ENCODE measurements at places on chromosomes 13 and 19.
A peak's percentile ranks its signal among the peaks of the same experiment; 100 is the strongest.

DNA sequence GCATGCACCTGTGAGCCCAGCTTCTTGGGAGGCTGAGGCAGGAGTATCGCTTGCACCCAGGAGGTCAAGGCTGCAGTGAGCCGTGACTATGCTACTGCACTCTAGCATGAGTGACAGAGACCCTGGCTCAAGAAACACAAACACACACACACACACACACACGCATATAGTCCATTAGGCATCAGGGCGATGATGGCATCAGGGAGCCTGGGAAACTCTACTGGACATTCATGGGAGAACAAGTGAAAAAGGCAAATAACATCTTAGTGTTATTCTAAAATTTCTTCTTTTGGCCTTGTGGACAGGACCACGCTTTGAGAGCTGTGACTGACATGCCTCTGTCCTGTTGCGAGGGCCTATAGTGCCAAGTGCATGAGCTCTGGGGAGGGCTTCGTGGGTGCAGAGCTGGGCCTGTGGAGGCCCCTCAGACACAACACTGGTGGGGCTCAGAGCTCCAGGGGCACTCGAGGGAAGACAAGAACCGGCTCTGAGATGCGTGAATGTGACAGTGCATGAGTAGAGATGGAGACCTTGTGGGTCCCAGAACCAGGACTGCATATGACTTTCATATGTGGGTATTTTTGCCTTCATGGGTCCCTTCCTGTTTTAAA, 8.0 kb upstream of the USF2 start:
- DNase-seq, result no peak

- peak; percentile 54 for DNase-seq
These were observed 8.2 kb upstream of the NFIC start for GRCh38 chr19:3357992-3358688.

DNA sequence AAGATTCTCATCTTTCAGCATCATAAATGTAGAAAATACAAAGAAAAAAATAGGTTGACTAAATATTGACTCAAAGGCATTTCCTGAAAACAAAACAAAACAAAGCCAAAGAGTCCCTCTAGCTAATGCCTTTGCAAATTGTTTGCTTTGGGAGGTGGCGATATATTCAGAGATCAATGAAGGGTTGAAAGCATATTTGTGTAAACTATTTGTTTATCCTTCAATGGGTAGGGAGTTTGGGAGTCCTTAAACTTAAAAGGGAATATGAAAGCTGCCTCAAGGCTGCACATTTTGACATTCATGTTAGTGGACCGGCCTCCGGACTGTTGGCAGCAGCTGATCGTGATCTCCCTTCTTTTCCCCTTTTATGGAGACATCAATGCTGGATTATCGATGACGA, 257.5 kb downstream of the ITGBL1 start:
- no peak for DNase-seq

GRCh38 chr13:28751175-28751960, 32.6 kb upstream of the SLC46A3 start:
- DNase-seq, result no peak

DNA sequence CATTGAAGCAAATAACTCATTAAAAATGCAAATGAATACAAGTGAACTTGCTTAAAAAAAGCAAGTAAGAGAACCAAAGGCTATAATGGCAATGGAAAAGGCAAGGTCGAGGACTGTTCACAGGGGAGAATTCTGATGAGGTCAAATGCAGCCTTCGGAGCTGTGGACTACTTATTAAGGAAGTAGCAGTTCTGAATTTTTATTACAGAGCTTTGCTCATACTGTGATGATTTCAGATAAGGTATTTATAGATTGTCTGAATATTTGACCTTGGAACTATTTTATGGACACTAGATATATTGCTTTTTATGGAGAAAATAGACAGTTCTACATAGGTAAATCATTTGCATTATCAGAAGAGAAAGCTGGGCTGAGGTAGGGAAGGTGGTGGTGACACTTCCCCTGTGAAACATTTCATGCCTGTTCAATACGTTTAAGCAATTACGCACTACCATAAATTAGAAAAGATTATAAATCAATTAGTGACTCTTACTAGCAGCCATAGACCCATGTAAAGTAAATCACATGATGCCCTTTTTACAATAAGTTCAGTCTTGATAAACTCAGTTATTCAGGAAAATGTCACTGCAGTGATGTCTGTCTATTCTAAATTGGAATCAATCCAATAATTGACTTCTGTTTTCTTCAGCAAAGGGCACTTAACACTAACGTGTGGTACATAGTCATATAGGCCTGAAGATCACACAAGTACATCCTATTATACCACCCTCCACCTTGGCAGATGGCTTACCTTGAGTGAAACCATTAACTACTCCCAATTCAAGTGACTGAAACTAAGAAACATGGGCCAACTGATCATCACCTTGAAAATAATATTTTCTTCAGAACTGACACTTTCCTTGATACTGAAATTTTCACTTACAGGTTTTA, 260.0 kb downstream of the KLF12 start:
- peak; percentile 46 for DNase-seq

DNA sequence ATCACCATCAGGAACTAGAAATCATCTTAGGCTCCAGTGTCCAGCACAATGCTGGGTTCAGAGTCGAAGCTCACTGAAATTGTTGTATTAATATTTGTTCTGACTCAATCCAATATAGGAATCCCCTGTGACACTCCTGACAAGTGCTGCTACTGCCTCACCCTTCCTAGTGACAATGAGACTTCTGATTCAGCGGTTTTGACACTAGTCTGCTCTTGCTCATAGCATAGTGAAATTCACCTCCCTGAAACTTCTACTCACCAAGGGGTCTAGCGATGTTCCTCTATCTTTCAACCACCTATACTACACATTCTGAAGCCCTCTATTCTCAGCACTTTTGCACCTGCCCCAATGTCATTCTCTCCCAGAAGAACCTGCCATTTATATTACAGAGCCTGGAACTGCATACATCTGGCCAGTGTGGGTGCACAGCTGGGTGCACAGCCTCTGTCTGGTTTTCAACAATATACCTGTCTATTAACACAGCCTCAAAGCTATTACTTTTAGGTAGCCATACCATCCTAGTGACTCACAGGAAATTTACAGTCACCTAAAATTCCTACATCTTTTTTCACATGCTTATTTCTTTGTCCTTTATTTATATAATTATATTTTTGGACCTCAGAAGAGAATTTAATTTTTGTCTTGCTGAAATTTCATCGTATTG, 88.3 kb downstream of the DOCK9 start:
- DNase-seq, result no peak

DNA sequence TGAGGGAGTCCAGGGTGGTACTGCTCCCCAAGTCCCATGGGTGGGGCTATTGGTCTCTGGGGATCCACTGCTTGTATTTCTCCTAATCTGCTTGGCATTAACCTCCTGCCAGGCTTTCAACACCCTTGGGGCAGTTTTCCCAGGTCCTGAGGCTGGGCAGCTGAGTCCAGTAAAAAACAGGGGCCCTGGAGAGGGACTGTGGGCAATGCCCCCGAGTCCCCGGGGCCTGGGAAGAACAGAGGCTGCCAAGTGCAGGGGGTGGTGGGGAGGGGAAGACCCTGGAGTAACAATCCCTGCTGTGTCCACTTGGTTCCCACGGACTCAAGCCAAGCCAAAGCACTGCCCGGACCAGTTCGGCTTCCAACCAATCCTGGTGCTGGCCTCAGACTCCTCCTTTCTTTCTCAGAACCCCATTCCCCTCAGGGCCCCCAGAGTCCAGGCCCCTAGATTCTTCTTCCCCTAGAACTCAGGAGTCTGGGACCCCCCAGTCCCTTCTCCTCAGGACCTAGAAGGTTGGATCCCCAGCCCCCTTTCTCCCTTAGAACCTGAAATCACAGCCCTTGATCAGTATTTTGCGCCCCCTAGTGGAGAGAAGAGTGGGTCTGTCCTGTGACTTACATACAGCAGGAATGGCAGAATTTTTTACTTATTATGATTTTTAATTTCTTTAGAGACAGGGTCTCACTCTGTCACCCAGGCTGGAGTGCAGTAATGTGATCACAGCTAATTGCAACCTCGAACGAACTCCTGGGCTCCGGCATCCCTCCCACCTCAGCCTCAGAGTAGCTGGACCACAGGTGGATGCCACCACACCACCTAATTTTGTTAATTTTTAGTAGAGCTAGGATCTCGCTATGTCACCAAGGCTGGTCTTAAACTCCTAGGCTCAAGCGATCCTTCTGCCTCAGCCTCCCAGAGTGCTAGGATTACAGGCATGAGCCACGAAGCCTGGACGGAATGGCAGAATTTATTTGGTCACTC, 3.7 kb upstream of the CLPTM1 start:
- DNase-seq, result peak; percentile 93

DNA sequence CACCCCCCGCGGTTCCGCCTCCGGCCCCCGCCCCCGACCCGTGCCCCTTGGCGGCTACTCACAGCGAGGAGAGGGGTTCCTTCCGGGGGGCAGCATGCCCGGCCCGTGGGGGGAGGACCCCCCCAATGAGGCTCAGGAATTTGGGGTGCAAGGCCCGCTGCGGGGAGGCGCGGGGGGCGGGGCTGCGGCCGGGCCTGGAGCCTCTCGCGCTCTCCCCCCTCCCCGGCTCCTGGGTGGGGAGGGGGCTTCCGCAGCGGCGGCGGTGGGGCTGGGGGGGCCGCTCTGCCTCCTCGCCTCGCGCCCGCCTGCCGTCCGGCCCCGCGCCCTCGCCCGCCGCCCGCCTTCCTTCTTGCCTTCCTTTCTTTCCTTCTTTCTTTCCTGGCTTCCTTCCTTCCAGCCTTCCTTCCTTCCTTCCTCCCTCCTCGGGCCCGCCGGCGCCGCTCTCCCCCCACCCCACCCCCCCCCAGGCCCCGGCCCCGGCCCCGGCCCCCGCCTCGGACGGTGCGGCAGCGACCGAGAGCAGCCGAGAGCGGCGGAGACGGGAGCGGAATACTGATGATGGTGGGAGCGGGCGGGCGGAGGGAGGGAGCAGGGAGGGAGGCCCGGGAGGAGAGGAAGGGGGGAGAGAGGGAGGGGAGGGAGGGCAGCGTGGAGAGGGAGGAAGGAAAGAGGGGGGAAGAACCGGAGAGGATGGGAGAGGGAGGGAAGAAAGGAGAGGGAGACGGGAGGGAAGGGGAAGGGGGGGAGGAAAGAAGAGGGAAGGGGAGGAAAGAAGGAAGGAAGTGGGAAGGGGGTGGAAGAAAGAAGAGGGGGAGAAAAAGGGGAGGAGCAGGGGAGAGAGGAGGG, at the start of gene LRRC4B:
TSS of gene LRRC4B (minus strand) at position 554 of the 846 bp plus-strand sequence. CDS start 19,597 bp downstream, outside the sequence.
- DNase-seq, result no peak

DNA sequence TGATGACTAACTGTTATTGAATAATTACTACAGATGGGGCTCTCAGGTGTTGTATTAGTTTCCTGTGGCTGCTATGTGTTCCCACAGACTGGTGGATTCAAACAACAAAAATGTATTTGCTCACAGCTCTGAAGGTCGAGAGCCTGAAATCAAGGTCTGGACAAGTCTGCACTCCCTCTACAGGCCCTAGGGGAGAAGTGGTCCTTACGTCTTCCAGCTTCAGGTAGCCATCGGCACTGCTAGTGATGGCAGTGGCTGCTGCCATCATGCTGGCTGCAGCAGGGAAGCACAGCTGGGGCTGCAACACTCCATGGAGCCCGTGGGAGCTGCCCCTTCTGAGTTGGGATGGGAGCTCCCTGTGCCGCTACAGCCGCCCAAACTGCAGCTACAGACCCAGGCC, 1.9 kb downstream of the TEX26 start:
- no peak for DNase-seq

DNA sequence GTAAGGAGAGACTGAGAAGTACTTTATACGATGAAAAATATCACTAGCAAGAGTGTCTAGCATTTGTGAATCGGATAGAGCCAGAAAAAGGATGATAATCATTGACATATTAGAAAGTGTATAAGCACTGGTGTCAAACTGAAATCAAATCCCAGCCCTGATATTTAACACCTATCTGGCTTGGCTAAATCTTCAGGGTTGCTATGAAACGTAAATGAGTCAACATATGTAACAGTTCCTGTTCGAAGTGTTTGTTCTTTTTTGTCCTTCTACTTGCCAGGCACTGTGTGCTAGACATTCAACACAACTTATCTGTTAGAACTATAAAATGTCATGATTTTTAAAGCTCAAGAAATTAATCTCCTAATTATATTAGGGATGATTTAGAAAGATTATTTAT, 40.8 kb downstream of the SERPINE3 start:
- no peak for DNase-seq

GRCh38 chr13:81295177-81295576, 954.3 kb upstream of the SPRY2 start:
- DNase-seq, result no peak

- DNase-seq, result no peak
These were observed 41.0 kb downstream of the RFX2 start for GRCh38 chr19:6069268-6069791.

GRCh38 chr13:49527123-49527522, 31.4 kb downstream of the PHF11 start:
- peak; percentile 73 for DNase-seq

- peak; percentile 58 for DNase-seq
These were observed 669 bp downstream of the GADD45B start for GRCh38 chr19:2476451-2477140.

GRCh38 chr13:101231751-101232428, 184.4 kb downstream of the NALCN start:
- no peak for DNase-seq

DNA sequence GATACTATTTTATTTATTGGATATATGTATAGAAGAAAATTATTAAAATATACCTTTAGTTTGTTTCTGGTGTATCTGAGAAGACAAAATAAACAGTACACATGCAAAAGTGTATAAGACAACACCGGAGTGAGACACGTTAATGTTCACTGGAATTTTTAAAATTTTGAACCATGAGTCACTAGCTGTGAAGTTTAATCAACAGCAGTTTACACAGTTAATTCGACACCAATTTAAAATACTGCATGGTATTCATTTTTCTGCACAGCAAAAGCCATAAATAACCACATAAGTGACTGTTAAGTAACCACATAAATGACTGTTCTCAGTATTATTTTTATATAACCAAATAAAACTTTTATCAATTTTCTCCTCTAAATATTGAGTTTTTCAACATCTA, 418.7 kb upstream of the NBEA start:
- no peak for DNase-seq

DNA sequence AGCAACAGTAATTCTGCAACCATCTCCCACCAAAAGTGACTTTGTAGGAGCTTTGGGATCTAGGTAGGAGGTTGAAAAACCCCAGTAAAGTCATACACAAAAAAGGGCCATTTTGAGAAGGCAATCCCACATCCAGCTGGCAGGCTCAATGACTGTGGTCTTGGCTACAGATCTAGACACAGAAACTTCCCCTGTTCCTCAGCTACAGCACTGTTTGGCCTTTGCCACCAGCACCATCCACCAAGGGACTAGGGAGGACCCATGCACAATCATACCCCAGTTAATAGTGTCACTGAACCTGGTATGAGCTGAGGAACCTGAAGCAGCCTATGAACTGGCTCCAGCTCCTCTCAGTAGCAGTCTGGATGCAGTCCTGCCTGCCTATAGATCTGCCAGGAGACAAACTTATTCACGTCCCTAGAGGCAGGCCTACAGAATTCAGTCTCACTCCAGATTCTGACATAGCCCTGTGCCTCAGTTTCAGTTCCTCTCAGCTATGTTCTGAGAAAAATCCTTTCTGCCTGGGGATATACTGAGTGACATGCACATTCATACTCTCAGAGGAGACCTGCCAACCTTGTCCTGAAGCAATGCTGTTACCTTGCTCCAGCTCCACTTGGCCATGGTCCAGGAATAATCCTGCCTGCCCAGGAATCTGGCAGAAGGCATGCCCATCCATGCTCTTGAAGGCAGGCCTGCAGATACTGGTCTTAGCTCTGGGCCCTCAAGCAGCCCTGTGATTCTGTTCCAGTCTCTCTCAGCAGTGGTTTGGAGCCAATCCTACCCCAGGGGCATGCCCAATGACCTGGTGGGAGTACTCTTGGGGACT, 2048.3 kb upstream of the PCDH20 start:
- no peak for DNase-seq
